Uterus (tissue), 4 donors: ENCODE measurements at places on chromosomes 16 and 17. TPM values are rescaled to one million over a fixed set of nuclear protein-coding genes. Genes with fewer than 3 reads are reported as not detected.
A peak's percentile ranks its signal among the peaks of the same experiment; 100 is the strongest.

DNA sequence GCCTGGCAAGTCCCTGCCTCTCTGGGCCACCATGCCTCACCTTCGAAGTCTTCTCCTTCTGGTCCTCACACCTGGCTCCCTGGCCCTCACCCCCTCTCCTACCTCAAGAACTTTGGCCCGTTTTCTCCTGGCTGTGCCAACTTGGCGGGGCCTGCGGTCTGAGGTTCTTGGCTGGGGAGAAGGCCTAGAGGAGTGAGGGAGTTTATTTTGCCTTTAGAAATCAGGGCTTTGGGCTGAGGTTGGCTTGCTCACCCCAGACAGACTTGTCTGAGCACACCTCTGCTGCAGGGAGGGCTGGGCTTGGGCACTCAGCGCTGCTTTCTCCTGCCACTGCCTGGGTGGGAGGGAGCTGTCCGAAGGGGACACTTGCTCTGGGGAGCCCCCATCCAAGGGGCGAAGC is 23.3 kb upstream of the TAC4 start:
- DNase-seq, result no peak

GRCh38 chr16:49489686-49490320 is 116.2 kb downstream of the C16orf78 start:
- no peak for DNase-seq

- no peak for DNase-seq
Measured at GRCh38 chr16:503150-504071, 24.1 kb upstream of the CAPN15 start.

GRCh38 chr17:34763728-34764665 is 184.6 kb downstream of the TMEM132E start:
- no peak for DNase-seq

DNA sequence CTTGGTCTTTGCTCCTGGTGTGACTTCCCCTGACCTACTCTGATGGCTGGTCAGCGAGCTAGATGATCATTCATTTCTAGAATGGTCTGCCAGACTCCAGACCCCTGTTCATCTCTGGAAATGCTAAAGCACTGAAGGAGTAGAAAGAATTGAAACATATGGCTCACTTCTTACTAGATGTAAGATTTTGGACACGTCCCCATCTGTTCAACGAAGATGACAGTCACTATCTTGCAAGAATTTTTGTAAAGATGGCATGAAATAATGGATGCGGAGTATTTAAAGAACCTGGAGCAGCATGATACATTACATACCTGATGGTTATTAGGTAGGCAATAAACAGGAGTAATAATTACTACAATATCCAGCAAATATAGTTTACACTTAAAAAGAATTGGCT is 252.7 kb upstream of the SDK2 start:
- DNase-seq, result no peak

DNA sequence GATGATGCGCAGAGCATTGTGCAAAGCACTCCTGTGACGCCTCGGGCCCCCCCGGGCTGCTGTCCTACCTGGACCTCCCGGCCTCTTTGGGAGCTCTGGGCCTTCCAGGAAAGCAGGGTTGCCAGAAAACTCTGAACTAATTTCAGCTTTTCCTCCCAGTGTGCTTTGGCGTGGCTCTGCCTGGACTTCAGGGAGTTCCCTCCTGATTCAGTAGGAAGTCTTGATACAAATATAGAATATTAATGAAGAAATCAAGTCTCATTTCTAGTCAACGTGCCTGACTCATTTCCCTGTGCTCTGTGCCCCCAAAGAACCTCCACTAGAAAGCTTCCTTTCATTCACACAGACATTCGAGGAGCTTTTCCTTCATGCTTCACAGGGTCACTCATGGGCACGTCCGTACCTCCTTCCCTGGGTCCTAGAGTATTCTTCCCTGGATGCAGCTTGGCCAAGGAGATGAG is 84.0 kb upstream of the NOL11 start:
- peak; percentile 42 for DNase-seq

DNA sequence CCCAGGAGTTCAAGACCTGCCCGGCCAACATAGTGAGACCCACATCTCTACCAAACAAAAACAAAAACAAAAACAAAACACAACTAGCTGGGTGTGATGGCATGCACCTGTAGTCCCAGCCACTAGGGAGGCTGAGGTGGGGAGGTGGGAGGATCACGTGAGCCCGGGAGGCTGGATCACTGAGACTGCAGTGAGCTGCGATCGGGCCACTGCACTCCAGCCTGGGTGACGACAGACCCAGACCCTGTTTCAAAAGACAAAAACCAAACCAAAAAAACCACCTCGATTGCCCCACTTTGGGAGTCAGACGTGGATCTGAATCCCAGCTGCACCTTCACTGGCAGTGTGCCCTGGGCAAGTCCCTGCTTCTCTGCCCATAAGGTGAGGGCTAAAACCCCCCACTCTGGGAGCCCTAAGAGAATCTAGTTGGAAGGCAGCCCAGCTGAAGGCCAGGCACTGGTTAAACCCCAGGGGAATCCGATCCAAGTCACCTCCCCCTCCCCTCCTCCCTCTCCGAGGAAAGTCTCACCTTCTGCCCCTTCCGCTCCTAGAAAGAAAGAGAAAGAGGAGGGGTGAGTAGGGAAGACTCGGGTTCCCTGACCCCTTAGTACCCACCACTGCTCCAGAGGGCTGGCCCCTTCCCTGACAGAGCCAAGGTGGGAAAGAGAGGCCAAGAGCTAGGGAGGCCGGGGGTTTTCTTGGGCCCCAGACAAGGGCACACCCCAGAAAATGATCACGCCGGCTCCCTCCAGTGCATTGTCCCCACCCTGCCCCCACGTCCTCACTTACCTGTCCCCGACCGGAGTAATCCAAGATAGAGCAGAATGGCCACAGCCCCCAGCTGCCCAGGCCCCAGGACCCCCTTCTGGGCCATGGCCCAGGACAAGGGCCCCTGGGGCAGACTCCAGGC is 647 bp downstream of the PRSS8 start:
- no peak for DNase-seq

DNA sequence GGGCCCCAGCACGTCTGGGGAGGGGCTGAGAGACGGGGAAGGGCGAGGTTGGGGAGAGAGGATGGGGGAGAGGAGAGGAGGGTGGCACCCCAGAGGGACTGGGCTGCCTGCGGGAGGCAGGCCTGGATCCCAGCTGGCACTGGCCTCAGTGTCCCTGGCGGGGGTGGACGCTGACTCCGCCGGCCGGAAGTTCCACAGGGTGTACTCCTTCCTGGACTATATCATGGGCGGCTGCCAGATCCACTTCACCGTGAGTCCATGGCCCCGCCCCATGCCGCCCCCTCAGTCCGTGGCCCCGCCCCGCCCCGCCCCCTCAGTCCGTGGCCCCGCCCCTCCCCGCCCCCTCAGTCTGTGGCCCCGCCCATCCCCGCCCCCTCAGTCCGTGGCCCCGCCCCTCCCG is 11.3 kb downstream of the CPNE7 start:
- no peak for DNase-seq

DNA sequence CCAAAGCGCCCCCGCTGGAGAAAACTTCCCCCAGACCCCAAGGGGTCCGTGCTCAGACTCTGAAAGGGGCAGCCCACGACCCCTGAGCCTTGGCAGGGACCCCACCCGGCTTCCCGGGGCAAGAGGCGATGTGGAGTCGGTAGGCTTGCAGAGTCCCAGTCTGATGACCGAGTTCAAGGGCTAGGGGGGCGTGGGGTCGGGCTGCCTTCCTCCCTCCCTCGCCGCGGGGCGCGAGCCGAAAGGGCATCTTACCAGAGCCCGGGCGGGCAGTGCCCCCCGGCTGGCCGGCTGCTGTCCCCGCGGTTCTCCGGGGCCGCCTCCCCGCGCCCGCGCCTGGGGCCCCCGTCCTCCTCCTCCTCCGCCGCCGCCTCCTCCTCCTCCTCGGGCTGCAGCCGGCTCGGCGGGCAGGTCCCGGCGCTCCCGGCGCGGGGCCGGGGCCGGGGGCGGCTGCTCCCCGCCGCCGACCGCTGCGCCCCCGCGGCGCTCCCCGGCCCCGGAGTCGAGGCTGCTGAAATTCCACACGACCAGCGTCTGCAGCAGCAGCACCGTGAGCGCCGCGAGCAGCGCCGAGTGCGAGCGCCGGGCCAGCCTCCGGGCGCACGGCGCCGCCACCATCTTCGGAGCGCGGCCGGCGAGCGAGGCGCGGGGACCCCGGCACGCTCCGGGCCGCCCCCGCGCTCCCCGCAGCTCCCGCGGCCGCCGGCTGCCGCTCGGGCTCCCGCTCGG is 415 bp downstream of the XYLT1 start:
- DNase-seq, result peak; percentile 41

- DNase-seq, result no peak
Measured at GRCh38 chr16:78583441-78583840, 484.0 kb downstream of the WWOX start.

GRCh38 chr16:85172455-85173145 is 60.3 kb upstream of the CIBAR2 start:
- no peak for DNase-seq

GRCh38 chr16:50743581-50744225 is 1.8 kb downstream of the CYLD start:
- DNase-seq, result no peak

DNA sequence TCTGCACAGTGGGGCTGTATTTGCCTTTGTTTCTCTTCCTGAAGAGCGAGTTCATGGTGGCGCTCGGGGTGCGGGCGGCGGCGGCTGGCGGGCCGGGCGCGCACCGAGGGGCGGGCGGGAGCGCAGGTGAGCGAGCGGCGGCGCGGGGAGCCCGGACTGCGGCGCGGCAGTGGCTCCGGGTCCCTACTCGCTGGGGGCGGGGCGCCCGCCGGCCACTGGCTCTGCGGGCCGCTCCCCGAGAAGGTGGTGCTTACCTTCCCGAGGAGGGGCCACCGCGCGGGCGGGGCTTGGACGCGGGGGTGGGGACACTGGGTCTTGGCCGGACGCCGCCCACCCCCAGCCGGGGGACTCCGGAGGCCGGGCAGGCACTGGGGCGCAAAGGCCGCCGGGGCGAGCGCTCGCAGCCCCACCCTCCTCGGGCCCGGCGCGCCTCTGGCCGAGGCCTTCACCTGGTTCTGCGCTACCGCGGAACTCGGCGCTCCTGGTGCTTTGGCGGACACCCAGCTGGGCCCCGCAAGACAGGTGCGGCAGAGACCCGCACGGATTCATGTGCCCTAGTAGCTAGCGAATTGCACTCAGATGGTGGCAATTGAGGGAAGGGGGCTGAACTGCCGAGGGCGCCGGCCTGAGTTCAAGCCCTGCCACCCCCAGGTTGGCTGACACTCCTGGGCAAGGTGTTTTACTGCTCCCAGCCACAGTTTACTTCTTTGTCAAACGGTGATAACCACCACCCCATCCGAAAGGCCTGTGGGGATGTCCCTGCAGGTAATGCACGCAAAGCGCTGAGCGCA is at the start of gene PPL:
Gene PPL, minus strand, starts transcription at position 158 of the 791 bp plus-strand sequence. Its CDS starts 103 bp downstream, at position 55.
- DNase-seq, result peak; percentile 75

DNA sequence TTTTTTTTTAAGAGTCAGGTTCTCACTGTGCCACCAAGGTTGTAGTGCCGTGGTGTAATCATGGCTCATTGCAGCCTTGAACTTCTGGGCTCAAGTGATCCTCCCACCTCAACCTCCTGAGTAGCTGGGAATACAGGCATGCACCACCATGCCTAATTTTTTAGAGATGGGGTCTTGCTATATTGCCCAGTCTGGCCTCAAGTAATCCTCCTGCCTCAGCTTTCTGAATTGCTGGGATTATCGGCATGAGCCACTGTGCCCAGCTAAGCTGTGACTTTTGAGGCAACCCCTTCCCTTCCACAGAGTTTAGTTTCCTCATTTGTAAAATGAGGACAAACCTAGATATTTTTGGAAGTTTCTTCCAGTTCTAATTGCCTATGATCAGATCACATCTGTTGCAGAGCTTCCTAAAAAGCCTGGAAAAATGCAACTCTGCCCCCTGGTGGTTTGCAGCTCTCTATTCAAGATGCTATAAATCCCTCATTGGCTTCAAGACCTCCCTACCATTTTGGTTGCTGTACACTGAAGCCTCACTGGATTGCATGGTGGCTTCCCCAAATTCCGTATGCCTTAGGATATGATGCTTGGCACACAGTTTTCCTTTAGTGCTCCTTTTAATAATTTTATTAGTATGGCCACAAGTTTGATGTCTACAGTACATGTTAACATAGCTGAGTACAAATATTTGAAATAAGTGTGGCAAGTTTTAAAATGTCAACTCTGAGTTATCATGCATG is 19.3 kb downstream of the GDE1 start:
- peak; percentile 45 for DNase-seq

DNA sequence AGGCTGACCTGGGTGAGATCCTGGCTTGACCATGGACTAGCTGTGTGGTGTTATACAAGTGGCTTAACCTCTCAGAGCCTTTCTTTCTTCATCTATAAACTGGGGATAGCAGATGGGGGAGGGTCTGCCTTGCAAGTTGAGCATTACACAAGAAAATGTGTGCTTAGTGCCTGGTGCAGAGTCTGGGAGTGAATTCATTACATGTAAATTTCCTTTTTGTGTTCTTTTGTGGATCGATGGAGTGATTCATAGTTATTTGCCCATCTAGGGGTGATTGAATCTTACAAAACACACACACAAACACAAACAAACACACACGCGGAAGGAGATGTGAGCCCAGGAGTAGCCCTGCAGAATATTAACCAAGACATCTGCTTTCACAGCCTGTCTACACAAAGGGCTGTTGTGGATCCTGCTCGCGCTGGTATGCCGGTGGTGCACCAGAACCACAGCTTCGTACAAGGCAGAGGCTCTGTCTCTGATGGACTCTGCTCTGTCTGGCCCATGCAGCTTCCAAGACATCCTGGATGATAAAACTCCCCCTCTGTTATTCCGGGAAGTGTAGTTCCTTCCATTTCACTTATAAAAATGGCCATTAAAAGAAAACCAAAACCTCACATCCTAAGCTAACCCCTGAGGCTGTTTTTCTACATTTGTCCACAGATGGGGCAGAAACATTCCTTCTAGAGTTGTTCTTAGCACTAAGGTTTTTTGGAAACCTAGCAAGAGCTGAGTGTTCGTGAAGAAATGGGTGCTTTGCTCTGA is 86.1 kb downstream of the UTP18 start:
- no peak for DNase-seq

- no peak for DNase-seq
Measured at GRCh38 chr16:89557690-89558490, 2.6 kb upstream of the RPL13 start.

GRCh38 chr17:10117581-10118001 is 80.8 kb downstream of the GAS7 start:
- no peak for DNase-seq

GRCh38 chr16:69448470-69449193 is 24.2 kb downstream of the CYB5B start:
- no peak for DNase-seq

GRCh38 chr17:10156948-10157607 is 41.3 kb downstream of the GAS7 start:
- no peak for DNase-seq

- no peak for DNase-seq
Measured at GRCh38 chr17:72971226-72971880, 121.1 kb downstream of the SLC39A11 start.

GRCh38 chr17:10612957-10613744 is 44.0 kb downstream of the MYH3 start:
- no peak for DNase-seq

GRCh38 chr17:81420769-81421462 is 25.7 kb downstream of the BAHCC1 start:
- peak; percentile 68 for DNase-seq

The ALG1 gene
- total RNA-seq, result 16.9 TPM

The DPEP2NB gene
- total RNA-seq, result not detected

The SNF8 gene
- 12.4 TPM for total RNA-seq

The KRT26 gene
- total RNA-seq, result not detected

The CCL17 gene
- total RNA-seq, result not detected

The MFAP4 gene
- total RNA-seq, result 143 TPM

The USP43 gene
- total RNA-seq, result 0.40 TPM

The ABCC12 gene
- total RNA-seq, result not detected

The TP53TG3C gene
- total RNA-seq, result not detected

The PLEKHM1 gene
- 51.3 TPM for total RNA-seq

The PSME3IP1 gene
- total RNA-seq, result 78.6 TPM
